ENCODE measurements at places on chromosomes 2 and 18.

- DNase-seq: no peak
Observed at GRCh38 chr2:55948176-55948923, 24.8 kb upstream of the EFEMP1 start.

GRCh38 chr18:9453283-9453682, 22.0 kb upstream of the RALBP1 start:
- no peak for DNase-seq

GRCh38 chr2:241657786-241658254, 20.3 kb downstream of the ATG4B start:
- no peak for DNase-seq

- DNase-seq: no peak
Observed at GRCh38 chr2:196389670-196390069, 218.3 kb upstream of the STK17B start.

GRCh38 chr2:143545949-143546255, 416.7 kb downstream of the ARHGAP15 start:
- DNase-seq: no peak

DNA sequence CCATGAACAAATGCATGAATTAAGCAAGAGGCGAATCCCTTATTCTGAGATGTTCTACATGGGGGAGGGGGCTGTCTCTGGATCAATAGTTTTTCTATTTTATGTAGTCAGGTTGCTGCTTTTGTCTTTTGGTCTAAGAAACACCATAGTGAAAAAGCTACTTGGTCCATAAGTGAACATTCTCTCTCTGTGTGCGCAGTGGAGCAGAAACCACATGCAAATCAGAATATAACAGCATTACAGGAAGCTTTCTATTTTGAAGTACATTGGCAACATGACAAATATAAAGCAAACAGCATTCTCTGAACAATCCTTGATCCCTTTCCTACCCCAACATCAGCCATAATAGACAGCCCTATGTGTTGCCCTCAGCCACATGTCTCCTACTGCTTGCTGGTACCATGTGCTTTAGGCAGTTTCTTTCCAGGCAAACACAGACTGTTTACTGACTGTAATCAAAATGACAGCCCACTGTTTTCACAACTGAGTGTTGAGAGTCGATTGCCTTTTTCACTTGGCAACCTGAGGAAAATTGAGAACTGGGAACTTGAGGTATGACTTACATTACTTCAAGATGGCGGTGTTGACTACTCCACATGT, 10.6 kb downstream of the SCN3A start:
- DNase-seq: no peak

Data from WTC11 (cell line).